Progenitor cell of endocrine pancreas (in vitro differentiated cells): ENCODE measurements at places on chromosomes 7 and 10.

DNA sequence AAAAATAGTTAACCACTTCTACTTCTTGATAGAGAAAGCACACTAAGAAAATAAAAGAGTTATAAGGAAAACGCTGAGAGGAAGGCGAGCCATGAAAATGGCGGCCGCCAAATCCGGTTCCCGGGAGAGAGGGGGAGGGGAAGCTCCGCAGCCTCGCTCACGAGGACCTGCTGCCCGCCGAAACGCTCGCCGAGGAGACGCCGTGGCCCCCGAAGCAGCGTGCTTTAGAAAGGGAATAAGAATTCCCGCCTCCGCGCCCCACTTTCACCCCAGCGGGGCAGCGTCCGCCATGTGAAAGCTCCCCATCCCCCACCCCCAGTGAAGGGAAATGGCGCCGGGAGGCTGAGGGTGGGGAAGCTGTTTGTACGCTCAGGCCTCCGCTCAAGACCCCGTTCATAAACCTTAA lies 505 bp downstream of the HNRNPA2B1 start:
- peak; percentile 49 for DNase-seq

GRCh38 chr10:111119637-111120036 lies 42.8 kb downstream of the ADRA2A start:
- no peak for DNase-seq

DNA sequence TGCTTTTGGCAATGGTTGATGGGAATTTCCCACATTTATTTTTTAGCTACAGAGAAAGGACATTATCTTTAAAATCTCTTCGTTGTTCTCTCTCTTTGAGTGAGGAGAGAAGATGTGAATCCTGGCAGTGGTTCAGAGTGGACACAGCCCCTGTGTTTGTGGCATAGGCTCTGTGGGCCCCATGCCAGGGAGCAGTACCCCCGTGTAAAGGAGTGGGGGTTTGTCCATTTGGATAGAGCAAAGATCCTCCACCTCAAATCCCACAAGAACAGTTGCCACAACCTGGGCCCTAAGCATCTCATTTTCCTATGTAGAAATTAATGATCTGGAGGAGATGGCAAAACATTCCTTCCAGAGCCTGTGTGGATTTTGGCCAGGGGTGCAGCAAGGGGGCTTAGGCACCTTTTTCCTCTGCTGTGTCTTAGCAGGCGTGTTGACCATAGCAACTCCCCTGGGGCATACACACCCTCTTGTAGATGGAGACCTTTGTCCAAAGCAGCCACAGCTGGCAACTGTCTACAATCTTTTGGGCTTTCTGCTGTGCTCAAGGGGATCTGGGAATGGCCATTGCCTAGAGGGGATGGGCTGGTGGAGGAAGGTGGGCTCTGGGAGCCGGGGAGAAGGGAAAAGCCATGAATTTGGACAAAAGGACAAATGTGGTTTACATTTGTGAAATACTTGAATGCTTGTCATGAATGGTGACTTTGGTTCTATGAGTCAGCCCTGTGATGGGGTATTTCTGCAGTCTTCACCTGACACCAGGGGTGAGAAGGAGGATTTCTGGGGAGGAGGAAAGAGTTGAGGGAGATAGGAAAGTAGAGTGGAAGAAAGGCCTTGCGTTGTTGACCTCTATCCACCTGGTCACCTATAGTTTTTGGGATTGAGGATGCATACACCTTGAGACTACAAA lies 92.0 kb downstream of the TCF7L2 start:
- DNase-seq = no peak

DNA sequence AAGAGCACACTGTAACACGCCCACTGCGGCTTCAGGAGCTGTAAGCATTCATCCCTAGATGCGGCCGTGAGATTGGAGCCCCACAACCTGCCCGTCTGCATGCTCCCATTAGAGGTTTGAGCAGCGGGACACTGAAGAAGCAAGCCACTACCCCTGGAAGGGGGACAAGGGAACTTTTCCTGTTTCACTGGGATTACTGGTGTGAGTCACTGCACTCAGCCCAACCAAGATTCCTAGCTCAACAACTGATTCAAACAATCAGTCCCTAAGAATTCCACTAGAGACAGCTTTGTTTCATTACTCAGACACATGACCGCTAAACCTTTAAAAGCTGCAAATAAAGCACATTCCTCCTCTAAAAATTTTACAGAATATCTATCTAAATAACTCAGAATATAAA lies 69.8 kb downstream of the ORC5 start:
- DNase-seq = no peak

DNA sequence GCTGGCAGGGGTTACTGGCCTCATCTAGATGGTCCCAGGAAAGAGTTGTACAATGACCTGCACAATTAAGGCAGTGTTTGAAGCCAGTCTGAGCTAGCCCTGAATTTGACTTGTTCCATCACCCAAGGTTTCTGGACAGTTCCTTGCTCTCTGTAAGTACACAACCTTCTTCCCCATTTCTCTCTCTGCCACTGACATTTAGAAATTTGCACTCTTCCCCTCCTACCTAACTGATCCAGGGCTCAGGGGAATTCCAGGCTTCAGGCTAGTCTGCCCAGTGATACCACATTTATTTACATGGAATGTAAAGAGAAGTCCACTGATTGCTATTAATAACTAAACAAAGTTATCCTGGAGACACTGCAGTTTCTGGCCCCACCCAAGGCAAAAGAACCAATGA lies 139.0 kb upstream of the GPR26 start:
- DNase-seq = no peak

DNA sequence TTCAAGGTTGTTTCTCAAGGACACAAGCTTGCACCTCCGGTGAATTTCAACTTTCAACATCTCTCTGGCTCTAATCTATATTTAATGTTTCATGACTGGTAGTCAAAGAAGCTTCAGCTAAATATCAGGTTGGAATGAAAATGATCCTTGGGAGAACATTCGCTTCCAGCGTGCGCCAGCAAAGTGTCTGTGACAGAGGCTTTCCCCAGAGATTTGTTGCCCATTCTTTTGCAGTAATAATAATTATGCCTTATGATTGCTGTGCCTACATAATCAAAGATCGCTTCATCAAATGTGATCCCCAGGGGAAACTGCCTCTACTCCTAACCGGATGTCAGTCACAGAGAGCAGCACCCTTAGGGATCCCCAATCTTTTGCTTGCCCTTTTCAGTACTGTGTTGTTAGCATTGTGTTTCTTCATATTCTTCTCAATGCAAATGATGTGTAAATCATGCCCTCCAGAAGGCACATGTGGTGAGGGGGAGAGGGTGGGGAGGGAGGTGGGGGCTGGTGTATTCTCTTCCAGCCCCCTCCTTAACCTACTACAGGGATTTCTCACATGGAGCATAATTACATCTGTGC lies 30.5 kb downstream of the FZD1 start:
- DNase-seq = no peak

GRCh38 chr7:44755698-44756627 lies 7.3 kb downstream of the ZMIZ2 start:
- DNase-seq = no peak

GRCh38 chr10:63255316-63255715 lies 122.2 kb downstream of the NRBF2 start:
- no peak for DNase-seq

DNA sequence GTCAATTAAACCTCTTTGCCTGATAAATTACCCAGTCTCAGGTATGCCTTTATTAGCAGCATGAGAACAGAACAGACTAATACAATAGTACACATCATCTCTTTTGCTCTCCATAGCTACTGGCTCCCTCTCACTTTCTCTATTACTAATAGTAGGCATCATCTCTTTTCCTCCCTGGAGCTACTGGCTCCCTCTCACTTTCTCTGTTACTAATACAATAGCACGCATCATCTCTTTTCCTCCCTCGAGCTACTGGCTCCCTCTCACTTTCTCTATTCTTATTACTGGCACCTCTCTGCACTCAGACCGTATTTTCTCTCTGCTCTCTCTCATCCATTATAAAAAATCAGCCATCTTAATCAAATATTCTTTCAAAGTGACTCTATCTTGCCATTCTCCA lies 37.1 kb downstream of the SLC25A13 start:
- no peak for DNase-seq

DNA sequence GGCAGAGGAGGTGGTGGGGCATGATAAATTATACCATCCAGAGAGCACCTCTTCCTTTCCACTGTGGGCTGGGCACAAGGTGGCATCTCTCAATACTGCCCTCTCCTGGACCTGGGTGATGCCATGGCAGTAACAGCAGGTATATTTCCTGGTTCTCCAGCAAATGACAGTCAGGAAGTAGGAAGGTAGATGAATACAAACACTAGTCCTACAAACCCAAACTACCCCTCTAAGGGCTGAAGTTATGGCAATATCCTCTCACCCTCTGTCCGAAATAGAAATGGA lies 1004.9 kb downstream of the KCNMA1 start:
- DNase-seq = no peak

DNA sequence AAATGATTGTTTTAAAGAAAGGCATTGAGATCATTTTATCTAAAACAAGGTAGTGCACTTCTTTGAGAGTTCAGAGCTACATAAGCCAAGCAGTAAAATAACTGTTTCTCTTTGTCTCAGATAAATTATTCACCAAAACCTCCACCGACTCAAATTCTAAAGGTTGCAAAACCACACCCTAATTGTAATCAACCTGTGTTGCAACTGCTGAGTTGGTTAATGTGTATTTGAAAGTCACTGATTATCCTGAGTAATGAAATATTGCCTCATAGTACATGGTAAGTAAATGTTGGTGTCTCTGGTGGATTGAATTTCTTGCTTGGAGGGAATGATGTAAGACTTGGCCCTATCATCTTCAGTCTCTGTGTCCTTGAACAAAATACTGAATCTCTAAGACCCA lies 35.9 kb upstream of the CYP2C9 start:
- no peak for DNase-seq

GRCh38 chr7:124801330-124801895 lies 35.8 kb upstream of the GPR37 start:
- no peak for DNase-seq

- no peak for DNase-seq
Measured at GRCh38 chr7:29857654-29858053, 51.3 kb downstream of the WIPF3 start.

DNA sequence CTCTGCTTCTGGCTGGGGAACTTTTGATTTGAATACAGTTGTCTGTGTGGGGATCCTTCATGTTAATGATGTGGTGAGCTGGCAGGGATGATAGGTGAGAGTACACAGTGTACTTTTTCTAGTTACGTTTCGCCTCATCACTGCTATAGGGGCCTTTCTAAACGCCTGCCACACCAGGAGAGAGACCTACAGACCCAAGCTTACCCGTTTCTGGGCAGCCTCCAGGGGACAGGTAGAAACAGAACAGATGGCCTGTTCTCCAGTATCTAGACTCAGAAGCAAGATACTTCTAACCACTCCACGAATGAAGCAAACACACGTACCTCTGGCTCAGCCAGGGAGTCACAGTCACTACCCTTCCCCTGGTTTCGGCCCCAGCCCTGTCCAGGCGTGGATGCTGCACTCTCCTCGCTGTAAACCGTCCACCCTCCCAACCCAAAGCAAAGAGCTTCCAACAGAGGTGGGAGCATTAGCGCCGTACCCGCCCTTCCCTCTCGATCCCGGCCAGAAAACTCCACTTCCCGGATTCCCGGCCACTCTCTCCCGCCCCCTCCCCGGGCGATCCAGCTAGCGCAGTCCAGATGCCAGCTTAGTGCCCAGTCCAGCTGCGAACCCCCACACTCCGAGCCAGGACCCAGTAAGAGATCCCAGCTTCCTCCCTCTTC lies 1.2 kb downstream of the CCDC6 start:
- peak; percentile 26 for DNase-seq

DNA sequence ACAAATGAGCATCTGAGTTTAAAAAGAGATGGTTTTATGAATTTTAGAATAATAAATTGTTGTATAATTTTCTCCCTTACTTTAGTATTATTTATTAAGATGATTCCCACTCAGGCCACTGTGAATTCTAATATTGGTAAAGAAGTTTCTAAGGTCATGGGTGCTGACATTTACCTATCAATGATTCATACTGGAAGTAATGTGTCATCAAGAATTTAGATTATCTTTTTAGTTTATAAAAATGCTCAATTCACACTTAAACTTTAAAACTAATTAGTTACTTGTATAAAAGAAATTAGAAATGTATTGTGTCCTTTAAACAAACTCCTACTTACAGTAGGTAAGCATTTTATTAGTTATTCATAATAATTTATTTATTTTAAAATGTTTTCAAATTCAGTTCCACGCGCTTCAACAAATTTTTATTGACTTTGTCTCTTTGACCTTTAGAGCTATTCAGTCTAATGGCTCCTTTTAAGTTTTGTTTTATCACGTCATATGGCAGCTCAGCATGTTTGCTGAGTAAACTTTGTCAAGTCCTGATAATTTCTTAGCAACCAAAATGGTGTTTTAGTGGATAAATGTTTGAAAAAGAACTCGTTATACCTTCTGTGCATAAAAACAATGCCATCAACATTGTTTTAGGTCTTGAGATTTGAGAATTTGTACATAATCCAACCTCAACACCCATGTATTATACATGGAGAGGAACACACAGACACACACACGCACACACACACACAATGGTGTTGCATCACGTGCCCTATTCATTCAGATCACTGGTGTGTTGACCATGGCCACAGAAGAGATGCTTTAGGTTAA lies 15.1 kb upstream of the MRC1 start:
- DNase-seq = no peak

DNA sequence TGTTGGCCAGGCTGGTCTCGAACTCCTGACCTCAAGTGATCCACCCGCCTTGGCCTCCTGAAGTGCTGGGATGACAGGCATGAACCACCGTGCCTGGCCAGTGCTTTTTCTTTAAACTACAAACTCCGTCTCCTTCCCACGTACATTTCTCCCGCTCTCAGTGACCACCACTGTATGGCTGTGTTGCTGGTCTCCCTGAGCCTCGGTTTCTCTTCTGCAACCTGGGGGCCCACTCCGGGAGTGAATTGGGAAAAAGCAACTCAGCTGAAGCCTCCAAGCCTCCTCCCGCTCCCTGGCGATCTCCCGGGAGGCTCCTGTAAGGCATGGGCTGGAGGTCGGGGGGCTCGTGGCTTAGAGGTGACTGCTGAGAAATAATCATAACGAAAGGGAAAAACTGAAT lies 136.3 kb downstream of the ELFN1 start:
- no peak for DNase-seq

GRCh38 chr7:1103009-1103788 lies 15.3 kb downstream of the GPER1 start:
- DNase-seq = no peak

- peak; percentile 54 for DNase-seq
Measured at GRCh38 chr10:30751678-30752331, 122.3 kb upstream of the LYZL2 start.

- no peak for DNase-seq
Measured at GRCh38 chr7:102988631-102989560, 76.1 kb downstream of the LRRC17 start.
